ENCODE measurements at places on chromosomes 12 and 14.

DNA sequence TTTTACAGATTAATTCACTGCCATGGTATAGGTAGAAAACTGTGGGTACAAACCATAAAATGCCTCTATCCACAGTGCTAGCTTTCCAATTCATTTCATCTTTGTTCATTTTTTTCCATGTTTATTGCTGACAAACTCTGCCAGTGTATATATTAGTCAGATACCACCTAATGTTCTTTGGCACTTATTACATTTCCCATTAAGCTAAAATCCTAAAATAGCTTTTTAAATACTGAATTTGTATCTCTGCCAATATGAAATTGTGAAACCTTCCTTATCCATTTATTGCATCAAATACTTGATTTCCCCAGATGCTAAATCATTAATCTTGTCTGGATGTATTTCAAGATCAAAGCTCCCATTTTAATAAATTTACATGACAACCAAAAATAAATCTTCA is 150.1 kb upstream of the FSCB start:
- DNase-seq = no peak

DNA sequence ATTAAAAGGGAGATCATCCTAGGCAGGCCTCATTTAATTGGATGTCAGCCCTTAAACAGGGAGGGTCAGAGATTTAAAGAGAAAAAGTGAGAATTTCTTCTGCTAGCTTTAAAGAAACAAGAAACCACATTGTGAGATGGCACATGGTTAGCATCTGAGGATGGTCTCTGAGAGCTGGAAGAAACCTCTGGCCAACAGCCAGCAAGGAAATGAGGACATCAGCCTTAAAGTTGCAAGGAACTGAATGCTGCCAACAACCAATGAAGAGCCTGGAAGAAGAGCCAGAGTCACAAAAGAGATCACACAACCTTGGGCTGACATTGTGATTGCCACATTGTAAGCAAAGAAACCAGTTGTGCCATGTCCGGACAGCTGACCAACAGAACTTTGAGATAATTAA is 17.5 kb upstream of the FAR2 start:
- no peak for DNase-seq

- no peak for DNase-seq
Observed at GRCh38 chr12:94245631-94246383, 97.4 kb downstream of the PLXNC1 start.

DNA sequence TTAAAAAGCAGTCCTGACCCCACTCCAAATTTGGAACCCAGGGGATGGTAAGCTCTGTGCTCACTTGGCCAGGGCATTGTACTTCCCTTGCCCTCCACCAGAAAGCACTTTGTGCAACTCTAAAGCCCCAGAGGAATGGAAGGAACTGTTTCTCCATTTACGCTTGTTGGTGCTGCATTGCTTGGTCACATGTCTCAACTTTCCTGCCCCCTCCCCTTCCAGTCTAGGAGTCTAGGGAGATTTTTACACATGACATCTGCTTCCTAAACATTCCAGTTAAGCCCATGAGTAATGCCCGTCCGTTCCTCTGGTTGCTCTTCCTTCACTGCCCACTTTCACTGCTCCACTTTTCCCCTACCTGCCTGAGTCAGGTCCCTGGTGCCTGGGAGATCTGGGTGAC is 92.6 kb upstream of the MAP1LC3B2 start:
- no peak for DNase-seq

DNA sequence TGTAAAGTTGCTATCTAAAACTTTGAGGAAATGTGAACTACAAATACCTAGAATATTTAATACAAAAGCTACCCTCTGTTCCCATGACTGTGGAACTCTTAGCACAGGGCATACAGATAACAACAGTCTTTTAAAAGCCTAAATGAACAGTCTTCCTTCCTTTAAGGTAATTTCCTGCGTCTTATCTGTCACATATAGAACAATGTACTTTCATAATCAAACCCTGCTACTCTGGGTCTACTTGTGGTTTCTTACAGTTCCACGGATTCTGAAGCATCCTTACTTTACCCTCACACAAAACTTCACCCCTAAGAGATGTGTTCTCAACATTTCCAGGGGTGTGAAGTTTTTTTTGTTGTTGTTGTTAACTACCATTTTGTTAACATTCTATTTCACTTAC is 5.1 kb downstream of the PKP2 start:
- no peak for DNase-seq

DNA sequence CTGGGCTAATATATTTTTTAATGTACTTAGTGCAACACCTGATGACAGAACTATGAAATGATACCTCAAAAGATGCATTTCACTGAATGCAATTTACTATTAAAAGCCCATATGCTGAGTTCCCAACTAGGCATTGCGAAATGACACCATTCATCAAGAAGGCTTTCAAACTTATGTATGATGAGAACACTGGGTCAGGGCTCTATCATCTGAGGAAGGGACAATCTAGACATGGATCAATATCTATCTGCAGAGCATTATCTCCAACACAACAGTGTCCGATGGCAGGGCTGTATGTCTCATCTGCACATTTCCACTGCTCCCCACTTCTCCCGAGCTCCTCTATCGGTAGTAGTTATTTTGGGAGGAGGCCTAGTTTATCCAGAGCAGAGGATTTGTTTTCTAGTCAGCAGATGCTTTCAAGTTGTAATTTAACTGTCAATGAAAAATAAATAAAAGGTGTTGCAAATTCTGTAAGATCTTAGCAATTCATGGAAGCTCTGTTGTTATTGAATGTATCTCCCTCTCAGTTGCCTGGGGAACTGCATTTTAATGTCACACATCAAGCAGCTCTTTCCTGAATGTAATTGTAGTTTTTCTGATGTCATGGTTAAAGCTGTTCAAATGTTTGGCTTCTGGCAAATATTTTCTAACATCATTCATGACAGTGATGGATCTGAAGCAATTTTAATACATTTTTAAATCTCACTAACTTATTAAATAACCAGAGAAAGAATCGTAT is 7.4 kb upstream of the GCH1 start:
- DNase-seq = no peak

DNA sequence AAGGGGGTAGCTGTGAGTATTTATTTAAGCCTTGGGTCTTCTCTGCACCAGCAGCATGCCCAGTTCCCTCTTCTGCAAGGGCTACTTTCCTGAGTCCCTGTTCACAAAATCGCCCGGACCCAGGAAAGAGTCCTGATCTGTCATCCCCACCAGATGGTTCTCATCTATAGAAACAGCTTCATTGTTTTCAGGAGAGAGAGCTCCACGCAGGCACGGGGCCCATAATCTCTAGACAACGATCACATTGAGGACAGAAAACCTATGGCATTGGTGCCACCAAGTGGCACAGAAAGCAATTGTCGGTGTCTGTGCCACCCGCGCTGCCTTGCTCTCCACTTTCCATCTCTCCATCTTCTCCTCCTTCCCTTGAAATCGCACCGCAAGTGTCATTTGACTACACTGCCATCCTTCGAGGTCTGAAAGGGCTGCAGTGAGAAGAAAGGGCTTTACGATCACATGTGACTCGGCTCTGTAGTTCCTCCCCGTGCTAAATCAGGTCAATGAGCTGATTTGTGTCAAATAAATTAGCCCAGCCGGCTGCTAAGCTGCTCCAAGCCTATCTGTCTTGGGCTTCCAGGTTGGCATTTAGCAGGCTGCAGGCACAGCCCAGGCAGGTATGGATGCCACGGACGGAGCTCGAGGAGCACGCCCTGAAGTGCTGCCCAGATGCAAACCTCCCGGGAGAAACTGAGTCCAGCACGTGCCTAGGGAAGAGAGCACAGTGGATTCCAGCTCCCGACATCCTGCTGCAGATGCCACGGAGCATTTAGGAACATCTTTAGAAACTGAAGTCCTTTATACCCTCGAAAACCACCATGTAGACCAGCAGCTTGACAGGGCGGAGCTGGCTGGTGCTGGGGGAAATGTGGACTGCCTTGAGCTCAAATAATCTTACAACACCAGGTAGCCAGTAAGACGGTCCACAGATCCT is 28.8 kb downstream of the SPRING1 start:
- peak; percentile 93 for DNase-seq
